ENCODE measurements at places on chromosomes 16 and 17. TPM values are rescaled to one million over a fixed set of nuclear protein-coding genes. Genes with fewer than 3 reads are reported as not detected.

DNA sequence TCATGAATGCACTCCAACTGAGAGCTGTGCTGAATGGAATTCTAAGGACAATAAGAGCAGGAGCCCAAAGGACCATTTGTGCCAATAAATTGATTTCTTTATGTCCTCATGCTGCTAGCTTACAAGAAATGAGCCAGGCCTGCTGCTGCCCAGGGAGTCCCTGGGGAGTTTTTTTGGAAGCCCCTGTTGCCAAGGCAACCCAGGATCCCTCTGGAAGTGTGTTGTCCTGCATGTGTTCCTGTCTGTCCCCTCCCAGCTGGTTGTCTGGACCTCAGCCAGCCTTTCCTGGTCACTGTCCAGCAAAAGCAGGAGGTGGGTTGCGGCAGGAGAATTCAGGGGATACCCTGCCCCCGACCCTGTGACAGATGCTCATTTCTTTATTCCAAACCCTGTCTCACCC is 51.0 kb upstream of the GPRC5B start:
- no peak for DNase-seq

DNA sequence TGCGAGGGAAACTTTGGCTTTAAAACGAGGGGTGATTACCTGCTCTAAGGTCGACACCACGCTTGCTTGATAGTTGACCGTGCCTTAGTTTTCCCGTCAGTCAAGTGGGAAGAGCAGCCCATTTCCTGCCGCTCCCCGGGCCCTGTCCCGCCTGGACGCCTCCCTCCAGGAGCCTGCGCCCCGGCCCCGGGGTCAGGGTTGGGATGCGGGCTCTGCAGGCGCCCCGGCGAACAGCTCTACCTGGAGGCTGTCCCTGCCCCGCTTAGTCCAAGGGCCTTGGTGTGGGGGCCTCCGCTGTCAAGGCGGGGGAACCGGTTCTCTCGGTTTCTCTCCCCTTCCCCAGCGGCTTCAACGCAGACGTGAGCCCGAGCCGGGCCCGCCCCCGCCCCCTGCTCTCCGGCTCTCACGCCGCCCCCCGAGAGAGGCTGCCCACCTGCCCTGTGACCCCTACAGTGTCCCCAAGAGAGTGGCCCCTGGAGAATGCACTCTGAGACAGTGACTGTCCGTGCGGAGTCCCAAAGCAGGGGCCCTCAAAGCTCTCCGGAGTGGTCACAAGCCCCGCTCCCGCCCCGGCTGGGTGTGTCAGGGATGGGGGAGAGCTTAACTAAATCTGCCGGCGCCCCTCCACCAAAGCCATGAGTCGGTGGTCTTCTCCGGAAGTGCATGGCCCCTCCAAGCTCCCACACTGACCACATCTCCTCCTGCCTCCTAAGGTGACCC is 117.4 kb upstream of the SMURF2 start:
- DNase-seq = peak; percentile 14

Gene SLC22A31
- total RNA-seq = 0.21 TPM

Gene CIBAR2
- total RNA-seq = not detected

Gene TBC1D3B
- 3.3 TPM for total RNA-seq

- no peak for DNase-seq
Observed at GRCh38 chr17:35080536-35080935, 17.0 kb upstream of the RFFL start.

GRCh38 chr17:60857556-60858080 is 180.0 kb downstream of the BCAS3 start:
- no peak for DNase-seq

DNA sequence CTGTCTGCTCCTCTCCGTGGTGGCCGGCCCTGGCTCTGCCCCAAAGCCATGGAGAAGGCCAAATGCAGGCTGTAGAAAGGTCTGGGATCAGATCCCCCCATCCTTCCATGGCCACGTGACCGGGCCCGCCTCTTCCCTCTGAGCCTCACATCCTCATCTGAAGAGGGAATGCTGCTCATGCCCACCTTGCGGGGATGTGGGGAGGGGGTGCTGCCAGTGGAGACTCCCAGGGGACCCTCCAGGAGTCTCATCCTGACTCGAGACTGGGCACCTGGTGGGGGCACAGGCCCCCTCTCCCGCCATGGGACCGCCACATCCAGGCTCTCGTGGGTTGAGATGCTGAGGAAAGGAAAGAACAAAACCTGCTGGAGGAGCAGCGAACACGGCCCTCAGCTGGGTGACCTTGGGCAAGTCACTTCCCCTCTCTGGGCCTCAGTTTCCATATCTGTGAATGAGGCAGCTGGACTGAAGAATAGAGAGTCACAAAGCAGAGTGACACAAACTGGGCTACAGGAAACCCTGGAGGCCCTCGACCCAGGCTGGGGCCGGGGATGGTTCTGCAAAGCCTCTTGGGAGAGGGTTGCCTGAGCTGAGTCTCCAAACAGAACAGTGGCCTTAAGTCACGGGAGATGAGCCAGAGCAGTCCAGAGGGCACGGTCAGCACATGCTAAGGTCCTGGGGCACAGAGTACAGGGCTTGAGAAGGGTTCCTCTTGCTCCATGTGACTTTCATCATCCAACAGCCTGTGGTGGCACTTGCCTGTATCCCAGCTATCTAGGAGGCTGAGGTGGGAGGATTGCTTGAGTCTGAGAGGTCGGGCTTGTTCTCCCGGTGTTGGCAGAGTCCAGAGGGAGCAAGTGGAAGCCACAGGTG is 30.1 kb downstream of the SOCS1 start:
- DNase-seq = no peak

DNA sequence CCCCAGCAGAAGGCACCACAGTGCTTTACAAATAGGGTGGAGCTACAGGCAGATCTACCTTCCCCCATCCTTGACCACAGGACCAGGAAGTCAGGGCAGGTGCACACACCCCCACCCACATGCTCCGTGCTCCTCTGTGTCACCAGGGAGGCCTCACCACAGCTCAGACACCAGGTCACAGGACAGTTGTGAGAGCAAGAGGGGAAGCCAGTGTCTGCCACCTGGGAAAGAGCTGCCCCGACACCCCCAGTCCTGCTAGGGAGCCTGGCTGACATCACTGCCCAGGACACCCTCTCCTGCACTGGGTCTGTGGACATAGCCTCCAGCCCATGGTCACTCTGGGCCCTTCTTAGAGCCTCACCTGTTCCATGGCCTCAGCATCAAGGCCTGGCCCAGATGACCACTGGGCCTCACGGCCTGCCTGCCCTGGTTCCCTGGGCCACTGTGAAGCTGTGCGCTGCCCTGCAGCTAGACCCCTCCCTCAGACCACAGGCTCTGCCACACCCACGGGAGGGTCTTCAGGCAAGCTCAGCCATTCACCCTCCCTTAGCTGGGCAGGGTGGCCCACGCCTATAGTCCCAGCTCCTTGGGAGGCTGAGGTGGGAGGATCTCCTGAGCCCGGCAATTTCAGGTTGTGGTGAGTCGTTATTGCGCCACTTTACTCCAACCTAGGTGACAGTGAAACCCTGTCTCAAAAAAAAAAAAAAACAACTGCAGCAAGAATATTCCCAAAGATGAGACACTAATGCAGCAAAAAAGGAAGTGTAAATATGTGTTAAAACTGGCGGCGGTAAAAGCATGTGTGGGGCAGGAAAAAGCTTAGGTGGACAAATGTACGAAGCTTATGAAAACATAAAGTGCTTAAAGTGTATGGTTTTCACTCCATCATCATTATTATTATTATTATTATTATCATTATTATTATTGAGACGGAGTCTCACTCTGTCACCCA is 14.2 kb downstream of the POLR3K start:
- DNase-seq = no peak

Measured in tongue (tissue), 3 donors.